ENCODE measurements at places on chromosomes 11 and 22. TPM values are rescaled to one million over a fixed set of nuclear protein-coding genes. Genes with fewer than 3 reads are reported as not detected.

DNA sequence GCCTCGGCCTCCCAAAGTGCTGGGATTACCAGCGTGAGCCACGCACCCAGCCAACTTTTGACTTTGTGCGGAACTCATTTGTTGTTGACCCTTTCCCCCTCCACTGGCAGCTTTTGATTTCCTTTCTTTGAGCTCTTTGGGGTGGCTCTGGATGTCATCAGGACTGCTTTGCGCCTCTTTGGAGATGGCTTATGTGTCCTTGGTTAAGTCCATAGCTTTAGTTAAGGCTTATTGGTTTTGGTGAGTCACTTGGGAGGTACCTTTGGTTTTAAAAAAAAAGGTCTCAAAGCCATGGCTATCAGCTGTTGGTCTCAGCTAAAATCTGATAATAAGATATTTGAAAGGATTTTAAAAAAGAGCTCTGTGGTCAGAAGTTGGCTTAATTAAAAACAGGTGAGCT is 5.1 kb upstream of the ARSA start:
- DNase-seq: no peak

DNA sequence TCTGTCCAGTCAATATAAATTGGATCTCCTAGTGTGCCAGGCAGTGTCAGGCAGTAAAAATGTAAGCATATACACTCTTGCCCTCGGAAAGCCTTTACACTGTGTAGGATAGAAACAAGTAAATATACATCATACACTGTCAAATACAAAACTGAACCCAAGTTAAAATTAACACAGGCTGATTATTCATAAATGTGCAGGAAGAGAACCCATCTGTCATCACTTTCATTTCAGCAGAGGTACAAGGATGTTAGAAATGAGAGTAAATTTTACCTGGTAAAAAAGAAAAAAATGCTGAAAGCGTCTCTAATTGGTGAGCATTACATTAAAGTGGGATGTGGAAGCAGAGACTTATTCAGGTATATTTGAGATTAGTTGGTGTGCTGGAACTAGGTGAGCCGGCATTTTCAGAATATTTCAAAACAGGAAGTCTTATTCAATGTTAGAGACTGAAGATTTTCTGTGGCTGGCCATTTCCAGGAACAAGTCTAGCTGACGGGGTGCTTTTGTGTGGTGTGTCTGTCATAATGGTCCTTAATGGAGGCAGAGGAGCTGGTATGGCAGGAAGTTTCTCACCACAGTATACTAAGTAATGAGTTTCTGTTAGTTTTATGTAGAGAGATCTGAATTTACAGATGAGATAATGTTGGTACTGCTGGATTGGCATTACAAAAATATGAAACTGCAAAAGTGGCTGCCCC is 192.6 kb downstream of the CASP12 start:
- no peak for DNase-seq

The P4HA3 gene
- 2.5 TPM for total RNA-seq

The PRAME gene
- 41.9 TPM for total RNA-seq

- DNase-seq: no peak
Observed at GRCh38 chr11:87976009-87976408, 199.2 kb downstream of the RAB38 start.

The TYMP gene
- 5.3 TPM for total RNA-seq

- DNase-seq: no peak
Observed at GRCh38 chr11:324156-324555, 3.5 kb upstream of the IFITM3 start.

DNA sequence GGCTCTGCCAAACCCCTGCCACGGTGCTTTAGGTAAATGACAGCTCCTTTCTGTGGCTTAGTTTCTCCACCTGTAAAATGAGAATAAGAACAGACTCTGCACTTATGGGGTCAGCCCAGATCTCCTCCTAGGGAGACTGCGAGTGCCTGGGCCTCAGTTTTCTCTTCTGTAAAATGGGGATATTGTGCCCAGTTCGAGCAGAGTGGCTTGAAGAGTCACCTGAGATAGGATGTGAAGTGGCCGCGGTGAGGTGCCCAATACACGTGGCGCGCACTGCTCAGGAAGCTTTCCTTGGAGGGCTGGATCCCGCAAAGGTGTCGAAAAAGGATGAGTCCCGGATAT is 473 bp upstream of the EMID1 start:
- DNase-seq: no peak

GRCh38 chr11:20163783-20164481 is 3.7 kb upstream of the DBX1 start:
- DNase-seq: no peak

- DNase-seq: no peak
Observed at GRCh38 chr11:121650351-121651256, 197.8 kb upstream of the SORL1-AS1 start.

- DNase-seq: peak; percentile 36
Observed at GRCh38 chr11:6757373-6757967, 14.3 kb downstream of the OR2AG2 start.

GRCh38 chr22:50630376-50630775 is 2.4 kb upstream of the ARSA start:
- DNase-seq: no peak

- DNase-seq: no peak
Observed at GRCh38 chr22:41838842-41839618, 6.1 kb downstream of the SREBF2 start.

The HPX gene
- not detected for total RNA-seq

DNA sequence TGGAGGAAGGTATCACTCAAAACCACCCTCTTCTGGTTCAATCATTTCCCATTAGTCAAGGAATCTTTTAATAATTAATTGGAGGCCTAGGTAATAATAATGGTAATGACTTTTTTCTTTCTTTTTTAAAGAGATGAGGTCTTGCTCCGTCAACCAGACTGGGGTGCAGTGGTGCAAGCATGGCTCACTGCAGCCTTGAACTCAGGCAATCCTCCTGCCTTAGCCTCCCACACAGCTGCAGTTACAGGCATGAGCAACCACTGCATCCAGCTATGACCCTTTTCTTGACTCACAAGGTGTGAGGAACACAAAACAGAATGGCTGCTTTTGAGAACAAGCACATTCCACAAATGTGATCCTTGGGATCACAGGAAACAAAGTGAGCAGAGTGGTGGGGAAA is 3.6 kb downstream of the POLDIP3 start:
- DNase-seq: no peak

The KDM4E gene
- not detected for total RNA-seq

DNA sequence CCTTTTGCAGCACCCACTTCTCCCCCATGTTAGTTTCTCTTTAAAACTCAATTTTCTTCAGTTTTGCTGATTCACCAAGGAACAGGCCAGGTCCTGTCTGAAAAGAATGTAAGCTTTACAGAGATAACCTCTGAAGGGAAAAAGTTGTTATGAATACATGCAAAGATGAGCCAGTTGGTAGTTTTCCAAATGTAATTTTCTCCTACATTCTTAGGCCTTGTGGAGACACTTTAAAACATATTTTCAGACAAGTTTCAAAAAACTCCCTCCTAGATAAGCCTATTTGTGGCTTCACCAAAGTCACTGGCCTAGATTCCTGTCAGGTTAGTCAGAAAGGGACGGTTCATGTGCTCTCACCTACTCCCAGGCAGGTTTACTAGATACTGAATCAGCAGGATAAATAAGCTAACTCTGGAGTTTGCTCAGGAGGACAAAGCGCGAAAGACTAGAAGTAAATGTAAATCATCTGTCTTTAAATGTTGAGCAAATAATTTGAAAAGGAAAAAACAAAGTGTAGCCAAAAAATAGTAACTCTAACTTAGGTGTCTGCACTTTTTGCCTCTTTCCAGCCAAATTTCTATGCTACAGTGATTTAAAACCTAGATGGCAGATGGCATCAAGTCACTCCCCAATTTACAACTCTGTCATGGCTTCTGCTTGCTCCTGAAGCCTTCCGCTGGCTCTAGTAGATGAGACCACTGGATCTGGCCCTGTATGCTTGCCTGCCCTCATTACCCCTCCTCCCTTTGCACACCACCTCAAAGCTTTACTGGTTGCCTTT is 4.9 kb upstream of the ATP6V1E1 start:
- DNase-seq: peak; percentile 92

GRCh38 chr11:72568861-72569260 is 105.4 kb downstream of the PDE2A start:
- no peak for DNase-seq

DNA sequence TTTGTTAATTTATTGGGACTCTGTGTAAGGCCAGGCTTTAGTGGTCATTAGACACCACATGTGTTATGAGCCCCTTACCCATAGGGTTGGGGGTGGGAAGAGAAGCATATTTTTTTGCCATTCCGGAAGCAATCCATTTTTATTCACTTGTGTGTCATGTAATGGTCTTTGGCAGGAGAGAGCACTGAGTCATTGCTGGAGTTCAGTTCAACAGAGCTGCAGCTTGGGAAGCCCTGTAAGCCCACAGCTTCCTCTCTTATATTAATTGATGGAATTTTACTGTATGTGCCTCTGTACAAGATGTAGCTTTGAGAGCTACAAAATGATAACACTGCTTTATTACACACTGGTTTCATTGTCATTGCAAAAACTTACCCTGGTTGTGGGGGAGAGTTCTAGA is 177.3 kb upstream of the SORL1-AS1 start:
- DNase-seq: peak; percentile 77

DNA sequence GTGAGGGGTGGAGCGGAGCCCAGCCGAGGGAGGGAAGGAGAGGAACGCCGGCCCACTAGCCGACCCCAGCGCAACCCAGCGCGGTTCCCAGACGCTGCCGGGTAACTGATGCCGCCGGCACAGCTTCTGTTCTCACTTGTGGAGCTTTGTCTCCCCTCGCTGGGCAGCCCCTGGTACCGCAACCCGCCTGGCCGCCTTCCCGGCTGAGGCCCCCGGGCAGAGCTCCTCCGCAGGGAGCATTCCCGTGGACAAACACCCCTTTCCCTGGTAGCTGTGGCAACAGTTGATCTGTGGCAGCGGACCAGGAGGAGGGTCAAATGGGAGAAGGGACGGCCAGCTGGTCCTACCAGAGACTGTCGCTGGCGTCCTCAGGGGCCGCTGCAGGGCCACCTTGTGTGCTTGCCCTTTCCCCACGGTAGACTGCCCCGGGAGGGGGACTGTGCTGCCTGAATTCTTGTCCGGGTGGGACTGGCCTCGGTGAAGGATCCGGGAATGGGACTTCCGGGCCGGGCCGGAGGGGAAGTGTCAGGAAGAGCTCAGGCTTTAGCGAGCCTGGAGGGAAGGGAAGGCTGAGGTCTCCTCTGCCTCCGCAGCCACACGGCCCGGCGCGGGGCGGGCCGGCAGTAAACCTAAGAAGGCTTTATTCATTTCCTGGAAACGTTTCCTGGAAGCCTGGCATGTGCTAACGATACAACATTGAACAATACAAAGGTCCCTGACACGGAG is 468.0 kb downstream of the OPCML start:
- DNase-seq: peak; percentile 90

The CCND1 gene
- 264 TPM for total RNA-seq

DNA sequence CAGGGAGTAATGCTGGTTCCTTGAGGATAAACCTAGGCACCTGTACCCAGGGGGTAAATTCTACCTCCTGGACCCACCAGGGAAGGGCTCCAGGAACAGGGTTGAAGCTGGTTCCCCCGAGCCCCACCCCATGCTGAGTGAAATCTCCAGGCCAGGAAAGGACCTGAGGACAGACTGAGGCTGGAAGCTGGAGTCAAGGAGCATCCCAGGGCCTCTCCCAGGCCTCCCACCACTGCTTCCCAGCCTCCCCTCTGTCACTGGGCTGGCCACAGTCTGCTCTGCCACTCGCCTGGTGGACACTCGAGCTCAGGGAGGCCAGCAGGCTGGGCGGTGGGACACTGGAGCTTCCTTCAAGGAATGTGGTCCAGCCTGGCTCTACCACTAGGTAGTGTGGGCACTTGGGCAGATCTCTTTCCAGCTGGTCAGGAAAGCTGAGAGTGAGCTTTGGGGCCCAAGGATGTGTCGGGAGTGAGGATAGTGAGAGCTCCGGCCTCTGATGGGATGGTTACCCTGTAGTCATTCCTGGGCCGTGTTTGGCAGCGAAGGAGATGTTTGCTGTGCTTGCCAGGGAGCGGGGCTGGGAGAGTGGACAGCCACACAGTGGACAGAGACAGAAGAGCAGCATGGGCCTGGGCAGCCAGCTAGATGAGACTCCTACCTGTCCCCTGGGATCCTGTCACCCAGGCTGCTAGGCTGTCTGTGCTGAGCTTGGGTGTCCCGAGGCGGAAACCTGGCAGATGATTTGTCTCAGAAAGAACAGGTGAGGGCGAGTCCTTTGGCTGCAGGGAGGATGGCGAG is 3.4 kb downstream of the OVOL1 start:
- DNase-seq: no peak

GRCh38 chr11:31689559-31689958 is 121.6 kb downstream of the PAX6 start:
- no peak for DNase-seq

DNA sequence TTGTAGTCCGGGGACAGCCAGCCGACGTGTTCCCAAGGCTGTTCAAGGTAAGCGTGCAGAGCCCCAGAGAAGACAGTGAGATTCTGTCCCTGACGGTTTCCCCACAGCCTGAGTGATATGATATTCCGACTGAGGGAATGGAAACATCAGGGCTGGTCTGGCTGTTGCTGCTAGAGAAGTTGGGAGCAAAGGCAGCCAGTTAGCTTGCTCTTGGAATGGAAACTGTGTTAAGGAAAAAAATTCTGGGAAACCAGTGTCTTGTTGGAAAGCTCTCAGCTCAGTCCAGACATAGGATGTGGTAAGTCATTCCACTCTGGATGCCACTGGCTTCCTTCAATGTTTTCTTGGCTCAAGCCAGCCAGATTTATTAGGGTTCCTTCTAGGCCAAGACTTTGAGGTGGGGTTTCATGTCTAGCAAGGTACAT is 8.8 kb downstream of the CRY2 start:
- DNase-seq: no peak

- no peak for DNase-seq
Observed at GRCh38 chr11:120184946-120185705, 25.7 kb upstream of the OAF start.

- no peak for DNase-seq
Observed at GRCh38 chr11:128964463-128964930, 21.8 kb upstream of the TP53AIP1 start.

DNA sequence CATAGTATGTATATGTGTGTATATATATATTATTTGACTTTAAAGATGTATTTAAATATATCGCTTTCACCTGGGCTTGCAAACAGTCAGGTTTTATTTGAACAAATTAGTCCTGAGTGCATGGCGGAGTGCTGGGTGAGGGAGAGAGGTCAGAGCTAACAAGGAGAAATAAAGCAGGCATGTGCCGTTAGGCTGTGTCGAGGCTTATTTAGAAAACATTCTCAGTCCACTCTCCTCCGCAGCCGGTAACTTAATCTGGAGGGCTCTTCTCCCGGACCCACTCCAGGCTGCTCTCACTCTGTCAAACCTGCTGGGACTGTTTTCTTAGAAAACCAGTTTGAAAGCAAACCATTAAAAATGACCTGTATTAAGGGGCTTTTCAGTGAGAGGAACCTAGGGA is 455.9 kb downstream of the MN1 start:
- DNase-seq: no peak

- no peak for DNase-seq
Observed at GRCh38 chr11:70487756-70488155, 89.4 kb downstream of the CTTN start.

The NUMA1 gene
- total RNA-seq: 74.2 TPM

The MOGAT2 gene
- total RNA-seq: not detected

The THY1 gene
- 189 TPM for total RNA-seq

- DNase-seq: peak; percentile 74
Observed at GRCh38 chr22:36419177-36419911, 31.6 kb upstream of the MYH9 start.
